Camera-type eye (tissue), 1 donor: ENCODE measurements at places on chromosomes 2 and 18. TPM values are rescaled to one million over a fixed set of nuclear protein-coding genes. Genes with fewer than 3 reads are reported as not detected.

Gene FAP
- 82.5 TPM for total RNA-seq

Gene MYO5B
- 56.7 TPM for total RNA-seq

Gene TMEFF2
- 12.6 TPM for total RNA-seq

Gene DUSP11
- total RNA-seq = 42.8 TPM

Gene KCNE4
- total RNA-seq = 17.8 TPM
